ENCODE measurements at places on chromosomes 7 and 10.

GRCh38 chr10:79093658-79094411, 25.1 kb downstream of the ZMIZ1 start:
- no peak overlapping the region for H3K4me3 ChIP-seq
- no peak overlapping the region for H3K27ac ChIP-seq
- no peaks in the 10 kb centered on the region for H3K27me3 ChIP-seq

DNA sequence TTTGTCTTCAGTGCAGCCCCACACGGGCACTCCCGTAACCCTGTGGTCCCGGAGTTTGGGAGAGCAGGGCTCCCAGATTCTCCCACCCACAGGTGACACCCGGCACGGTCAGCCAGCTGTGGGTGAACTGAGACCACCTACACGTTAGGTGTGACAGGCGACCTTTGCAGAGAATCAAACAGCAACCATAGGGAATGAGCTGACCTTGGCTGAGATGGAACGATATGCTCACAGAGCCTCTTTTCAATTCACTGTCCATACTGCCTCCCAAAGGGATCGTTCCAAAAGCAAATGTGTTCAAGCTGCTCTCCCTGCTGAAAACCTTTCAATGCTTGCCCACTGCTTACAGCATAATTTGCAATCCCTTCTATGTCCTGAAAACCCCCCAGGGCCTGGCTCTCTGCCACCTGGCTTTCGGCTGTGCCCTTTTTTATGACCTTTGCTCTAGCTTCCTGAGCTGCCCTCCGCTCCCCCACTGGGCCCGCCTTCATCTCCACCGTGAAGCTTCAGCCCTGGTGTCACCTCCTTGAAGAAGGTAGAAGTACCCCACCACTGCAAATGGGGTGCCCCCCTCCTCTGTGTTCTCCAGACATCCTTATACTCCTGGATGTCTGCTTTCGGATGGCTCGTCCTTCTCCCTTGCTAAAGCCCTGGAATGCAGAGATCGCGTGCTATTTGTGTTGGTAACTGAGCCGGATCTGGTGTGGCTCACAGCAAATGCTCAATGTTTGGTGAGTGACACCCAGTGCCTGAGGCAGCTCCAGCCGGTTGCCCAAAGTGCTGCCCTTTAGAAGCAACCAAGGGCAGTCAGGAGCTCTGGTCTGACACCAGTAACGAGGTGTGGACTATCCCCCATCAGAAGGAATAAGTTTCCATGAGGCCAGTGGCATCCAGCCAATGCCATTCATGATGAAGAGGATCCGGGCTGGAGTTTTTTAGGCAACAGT, 90.4 kb downstream of the KIAA1549 start:
- peaks cover 6% of the 10 kb centered on the region for H3K4me1 ChIP-seq
- H3K4me3 ChIP-seq, result no peak overlapping the region
- no peaks in the 10 kb centered on the region for H3K27me3 ChIP-seq
- H3K36me3 ChIP-seq, result no peaks in the 10 kb centered on the region
- H3K27ac ChIP-seq, result no peak overlapping the region
- DNase-seq, result no peak

DNA sequence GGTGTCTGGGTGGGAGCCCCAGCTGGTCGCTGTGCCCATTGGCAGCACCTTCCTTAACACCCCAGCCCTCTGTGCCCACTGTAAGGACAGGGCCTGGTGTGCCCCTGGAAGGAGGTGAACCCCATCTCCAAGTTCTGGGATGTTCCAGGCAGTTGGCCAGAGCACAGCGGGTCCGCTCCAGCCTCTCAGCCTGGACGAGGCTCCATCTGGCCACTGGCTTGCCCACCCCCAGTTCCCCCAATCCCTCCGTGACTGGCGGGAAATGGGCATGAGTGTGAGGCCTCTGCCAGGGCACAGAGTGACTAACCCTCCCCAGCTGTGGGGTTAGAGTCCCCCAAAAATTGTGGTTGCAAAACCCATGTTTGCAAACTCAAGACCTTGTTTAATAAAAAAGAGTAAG, 15.6 kb downstream of the GRIFIN start:
- no peak for DNase-seq
- H3K27me3 ChIP-seq, result no peaks in the 10 kb centered on the region
- H3K4me3 ChIP-seq, result no peak overlapping the region
- peaks cover 6% of the 10 kb centered on the region for H3K4me1 ChIP-seq

DNA sequence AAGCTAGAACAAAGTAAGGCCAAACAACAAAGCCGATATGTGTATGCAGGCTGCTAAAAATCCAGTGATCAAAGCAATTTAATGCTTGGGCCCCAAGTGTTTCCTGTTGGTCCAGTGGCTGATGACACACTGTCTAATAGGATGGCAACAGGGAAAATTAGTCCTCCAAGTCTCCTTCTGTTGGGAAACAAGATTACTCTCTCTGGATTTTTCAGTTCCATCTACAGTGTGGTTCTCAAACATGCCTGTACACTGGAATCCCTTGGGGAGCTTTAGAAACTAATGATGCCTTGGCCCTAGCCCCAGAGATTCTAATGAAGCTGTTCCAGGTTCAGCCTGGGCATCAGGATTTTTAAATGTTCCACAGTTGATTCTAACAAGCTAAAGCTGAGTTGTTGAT, 198.7 kb downstream of the AHR start:
- no peak overlapping the region for H3K27ac ChIP-seq
- no peak for DNase-seq
- no peaks in the 10 kb centered on the region for H3K4me1 ChIP-seq
- H3K27me3 ChIP-seq, result no peaks in the 10 kb centered on the region
- H3K36me3 ChIP-seq, result no peaks in the 10 kb centered on the region
- H3K4me3 ChIP-seq, result no peak overlapping the region

DNA sequence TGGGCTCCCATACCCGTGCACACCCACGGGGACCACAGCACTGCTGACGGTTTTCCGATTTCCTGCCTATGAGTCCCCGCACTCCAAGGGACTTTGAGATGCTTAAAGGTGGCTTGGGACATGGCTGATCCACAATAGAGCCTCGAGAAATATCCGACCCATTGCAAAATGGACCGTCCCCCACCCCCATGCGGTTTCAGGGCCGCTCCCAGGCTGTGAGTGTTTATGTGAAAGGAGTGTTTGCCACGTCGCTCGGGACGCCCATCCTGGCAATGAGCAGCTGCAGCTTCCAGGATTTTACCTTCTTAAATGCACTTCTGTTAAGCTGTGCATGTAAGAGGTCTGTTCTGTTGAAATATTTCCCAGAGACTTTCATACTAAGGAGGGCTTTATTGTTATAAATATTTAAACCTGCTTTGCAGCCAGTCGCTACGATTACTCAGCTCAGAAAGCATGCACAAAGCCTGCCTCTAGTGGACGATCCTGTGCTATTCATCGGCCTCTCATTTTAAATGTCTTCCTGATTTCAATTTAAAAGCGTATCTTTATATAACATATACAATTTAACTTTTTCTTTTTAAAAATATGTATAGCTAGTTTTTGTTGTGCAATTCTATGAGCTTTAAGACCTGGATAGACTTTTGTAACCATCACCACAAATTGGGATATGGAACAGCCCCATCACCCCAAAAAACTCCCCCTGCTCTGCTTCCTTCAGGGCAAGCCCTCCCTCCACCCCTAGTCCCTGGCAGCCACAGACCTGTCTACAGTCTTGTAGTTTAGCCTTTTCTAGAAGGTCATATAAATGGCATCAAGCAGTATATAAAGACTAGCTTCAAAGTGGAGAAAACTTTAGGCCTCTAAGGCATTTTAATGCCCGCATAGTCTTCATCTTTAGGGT, 418.3 kb downstream of the PAXIP1 start:
- no peak overlapping the region for H3K4me3 ChIP-seq
- no peaks in the 10 kb centered on the region for H3K36me3 ChIP-seq
- H3K27ac ChIP-seq, result no peak overlapping the region
- no peaks in the 10 kb centered on the region for H3K27me3 ChIP-seq
- H3K4me1 ChIP-seq, result no peaks in the 10 kb centered on the region
- no peak for DNase-seq

DNA sequence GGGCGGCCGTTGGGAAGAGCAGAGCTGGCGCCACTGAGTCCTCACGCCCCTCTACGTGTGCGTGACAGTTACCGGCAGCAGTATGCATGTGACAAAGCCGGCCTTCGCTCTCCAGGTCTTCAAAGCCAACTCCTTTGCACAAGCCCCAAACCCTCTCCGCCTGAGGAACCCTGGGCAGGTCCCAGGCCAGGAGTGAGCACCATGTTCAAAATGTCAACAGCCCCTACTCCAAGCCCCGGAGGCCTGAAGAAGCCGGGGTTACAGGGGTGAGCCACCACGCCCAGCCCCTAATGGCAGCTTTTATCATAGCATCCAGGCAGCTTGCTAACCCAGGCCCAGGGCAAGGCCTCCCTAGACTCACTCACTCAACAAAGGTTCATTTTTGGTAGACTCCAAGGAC, 70.8 kb downstream of the OAT start:
- H3K36me3 ChIP-seq, result no peaks in the 10 kb centered on the region
- DNase-seq, result no peak
- H3K27me3 ChIP-seq, result no peaks in the 10 kb centered on the region
- no peak overlapping the region for H3K4me3 ChIP-seq

DNA sequence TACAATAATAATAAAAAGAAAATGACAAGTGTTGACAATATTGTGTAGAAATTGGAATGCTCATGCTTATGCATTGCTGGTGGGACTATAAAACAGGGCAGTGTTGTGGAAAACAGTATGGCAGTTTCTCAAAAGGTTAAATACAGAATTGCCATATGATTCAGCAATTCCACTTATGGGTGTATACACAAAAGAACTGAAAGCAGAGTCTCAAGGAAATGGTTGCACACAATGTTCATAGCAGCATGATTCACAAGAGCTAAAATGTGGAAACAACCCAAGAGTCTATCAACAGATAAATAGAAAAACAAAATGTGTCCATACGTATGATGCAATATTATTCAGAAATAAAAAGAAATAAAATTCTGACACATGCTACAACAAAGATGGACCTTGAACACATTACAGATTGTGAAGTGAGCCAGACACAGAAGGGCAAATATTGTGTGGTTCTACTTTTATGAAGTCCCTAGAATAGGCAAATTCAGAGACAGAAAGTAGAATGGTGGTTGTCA, 64.8 kb upstream of the GRM8 start:
- H3K4me3 ChIP-seq, result no peak overlapping the region
- no peak for DNase-seq
- H3K27ac ChIP-seq, result no peak overlapping the region
